ENCODE measurements at places on chromosomes 5 and 9.

GRCh38 chr5:132458651-132459030 is 31.9 kb downstream of the IRF1 start:
- DNase-seq: no peak

GRCh38 chr9:92138157-92138959 is 23.1 kb upstream of the SPTLC1 start:
- peak; percentile 65 for DNase-seq

GRCh38 chr5:132289097-132289496 is 5.1 kb upstream of the SLC22A4 start:
- DNase-seq: no peak

DNA sequence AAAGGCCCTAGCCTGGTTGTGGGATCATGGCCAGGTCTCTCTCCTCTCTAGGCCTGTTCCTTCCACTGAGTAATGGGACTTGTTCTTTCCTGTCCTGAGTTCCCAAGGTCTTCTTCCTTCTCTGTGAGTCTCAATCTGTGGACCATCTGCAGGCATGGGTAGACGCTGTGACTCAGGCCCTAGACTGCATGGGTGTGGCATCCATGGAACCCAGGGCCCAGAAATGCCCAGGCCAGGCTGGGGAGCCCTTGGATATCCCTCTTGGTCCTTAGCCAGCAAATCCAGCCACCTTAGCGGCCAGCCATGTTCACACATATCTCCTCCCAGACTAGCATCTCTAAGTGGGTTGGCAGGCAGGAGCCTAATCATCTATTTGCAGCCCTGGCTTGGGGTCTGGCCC is 2.3 kb upstream of the ACSL6 start:
- no peak for DNase-seq

DNA sequence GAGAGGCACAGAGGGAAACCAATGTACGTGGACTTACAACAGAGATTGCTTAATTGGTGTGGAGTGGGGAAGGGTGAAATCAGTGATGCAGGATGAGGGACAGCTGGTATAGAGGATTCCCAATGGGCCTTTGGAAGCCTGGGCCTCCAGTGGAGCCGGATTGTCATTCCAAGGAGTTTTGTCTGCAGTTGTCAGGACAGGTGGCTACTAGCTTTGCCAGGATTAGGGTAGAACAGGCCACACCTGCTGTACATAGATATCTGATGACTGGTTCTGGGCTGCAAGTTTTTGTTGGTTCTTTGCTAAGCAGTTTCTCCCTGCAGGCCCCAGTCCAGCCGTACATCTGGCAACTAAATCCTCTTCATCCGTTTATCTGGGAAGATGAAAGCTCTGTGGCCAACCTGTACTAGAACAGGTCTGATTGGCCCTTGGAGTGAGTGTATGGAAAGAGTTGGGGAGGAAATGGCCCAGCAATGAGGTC is 4.2 kb downstream of the SKP2 start:
- no peak for DNase-seq

DNA sequence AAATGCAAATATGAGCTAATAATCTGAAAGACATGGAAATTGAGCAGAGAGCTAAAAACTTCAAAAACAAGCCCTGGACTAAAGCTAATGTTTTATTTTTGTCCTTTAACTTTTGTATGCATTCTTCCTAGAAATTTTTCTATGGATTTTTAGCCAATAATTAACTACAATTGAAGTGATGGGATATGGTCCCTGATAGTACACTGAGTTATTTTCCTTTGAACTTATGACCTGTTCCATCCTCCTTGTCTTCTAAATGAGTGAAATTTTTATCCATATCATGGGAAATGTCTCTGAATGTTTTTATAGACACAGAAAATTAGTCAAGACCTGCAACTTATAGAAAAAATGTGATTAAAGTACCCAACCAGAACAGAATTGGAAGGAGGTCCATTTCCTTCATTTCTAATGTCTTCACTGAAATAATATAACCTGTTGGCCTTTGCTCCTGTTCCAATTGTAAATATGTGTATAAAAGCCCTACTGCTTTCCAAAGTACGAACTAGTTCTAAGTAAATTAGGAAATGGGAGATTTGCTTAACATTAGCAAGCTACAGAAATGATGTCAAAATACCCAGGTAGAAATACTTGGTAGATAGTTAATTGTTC is 11.3 kb upstream of the ERAP2 start:
- no peak for DNase-seq

DNA sequence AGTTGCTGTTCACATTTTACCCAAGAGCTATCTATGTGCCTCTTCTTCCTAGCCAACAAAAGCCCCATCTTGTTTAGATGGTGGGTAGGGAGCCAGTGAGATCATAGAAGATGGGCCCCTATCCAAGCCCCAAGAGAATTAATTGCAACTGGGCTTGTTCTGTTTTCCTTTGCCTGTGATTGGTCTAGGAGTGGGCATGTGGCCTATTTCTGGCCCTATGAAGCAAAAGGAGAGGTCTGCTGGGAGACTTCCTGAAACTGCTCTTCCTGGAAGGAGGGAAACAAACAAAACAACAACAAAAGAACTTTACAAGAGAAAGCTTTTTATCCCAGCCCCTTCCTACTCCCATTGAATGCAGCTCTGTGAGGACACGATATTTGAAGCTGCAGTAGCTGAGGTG is 32.5 kb upstream of the ALDOB start:
- no peak for DNase-seq

- DNase-seq: no peak
These were observed 98.9 kb downstream of the ACTL7B start for GRCh38 chr9:108756746-108757490.

- no peak for DNase-seq
These were observed 76.0 kb downstream of the ACTBL2 start for GRCh38 chr5:57406641-57407040.

DNA sequence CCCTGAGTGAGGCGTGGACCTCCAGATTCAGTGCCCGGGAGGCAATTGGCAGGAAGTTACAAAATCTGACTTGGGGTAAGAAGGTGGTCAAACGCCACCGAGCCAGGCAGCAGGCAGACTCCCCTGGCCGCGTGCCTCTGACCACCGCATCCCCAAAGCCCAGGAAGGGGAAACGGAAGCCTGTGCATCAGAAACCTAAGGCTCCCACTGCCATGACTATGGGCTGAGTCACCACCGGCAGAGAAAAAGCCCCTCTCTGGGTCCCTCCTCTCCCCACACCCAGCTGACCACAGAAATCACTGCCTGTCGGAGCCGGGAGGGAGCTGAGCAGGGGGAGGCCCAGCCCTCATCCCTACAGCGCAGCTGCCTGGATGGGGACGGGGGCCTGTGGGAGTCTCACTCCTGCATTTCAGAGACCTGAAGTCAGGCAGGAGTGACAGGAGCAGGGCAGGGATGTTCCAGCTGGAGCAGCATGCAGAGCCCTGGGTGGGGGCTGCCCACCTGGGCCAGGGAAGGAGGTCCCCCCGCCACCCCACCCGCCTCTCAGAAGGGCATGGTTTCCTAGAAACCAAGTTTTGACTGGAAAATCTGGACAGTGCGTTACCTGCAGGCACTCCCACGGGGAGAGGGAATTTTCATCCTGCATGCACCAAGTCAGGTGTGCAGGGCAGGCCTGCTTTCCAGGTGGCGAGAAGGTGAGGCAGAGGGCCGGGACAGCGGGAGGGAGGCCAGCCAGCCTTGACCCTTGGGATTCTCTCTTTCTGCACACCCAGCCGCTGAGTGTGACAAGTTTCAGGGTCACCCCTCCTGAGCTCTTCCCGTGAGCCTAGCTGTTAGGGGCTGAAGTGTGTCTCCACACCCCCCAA is 68.2 kb downstream of the LRSAM1 start:
- DNase-seq: no peak

DNA sequence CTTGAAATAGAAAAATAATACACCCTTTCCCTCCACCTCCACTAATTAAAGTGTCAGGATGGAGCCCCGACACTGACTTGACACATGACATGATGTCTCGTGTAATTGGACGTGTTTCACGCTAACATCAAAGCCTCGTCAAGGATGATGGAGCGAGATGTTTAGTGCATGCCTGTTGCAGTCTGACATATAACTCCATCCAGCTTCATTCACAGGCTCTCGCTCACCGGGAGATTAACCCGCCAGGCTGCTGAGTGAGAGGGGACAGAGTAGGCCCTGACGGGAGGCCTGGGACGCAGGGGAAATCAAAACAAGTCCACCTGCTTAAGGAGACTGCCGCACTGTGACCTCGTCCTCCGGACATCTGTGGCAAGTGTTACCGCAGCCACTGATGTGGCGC is 263.5 kb downstream of the SLIT3 start:
- DNase-seq: no peak

- no peak for DNase-seq
These were observed 27.0 kb upstream of the C7 start for GRCh38 chr5:40882291-40882690.

- no peak for DNase-seq
These were observed 23.2 kb upstream of the TERT start for GRCh38 chr5:1317921-1318565.

DNA sequence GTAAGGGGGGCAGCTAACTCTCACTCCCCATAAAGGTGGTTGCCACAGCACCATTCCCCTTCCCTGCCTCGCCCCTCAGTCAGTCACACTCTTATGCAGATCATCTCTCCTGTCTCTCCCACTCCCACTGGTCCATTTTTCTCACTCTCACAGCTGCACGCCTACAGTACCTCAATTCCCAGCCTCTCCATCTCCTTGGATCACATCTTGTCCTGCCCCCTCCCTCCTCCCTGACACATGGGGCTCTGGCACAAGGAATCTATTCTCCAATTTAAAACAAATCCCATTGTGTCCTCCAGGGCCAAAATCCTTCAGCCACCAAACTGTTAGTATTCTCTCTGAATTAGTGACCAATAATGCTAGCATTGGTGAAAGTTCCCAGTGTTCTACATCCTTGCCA is 114.4 kb downstream of the AUH start:
- DNase-seq: no peak

GRCh38 chr9:122695696-122696095 is 20.8 kb downstream of the OR1L3 start:
- DNase-seq: no peak

GRCh38 chr5:132254321-132254977 is 3.0 kb upstream of the PDLIM4 start:
- no peak for DNase-seq

DNA sequence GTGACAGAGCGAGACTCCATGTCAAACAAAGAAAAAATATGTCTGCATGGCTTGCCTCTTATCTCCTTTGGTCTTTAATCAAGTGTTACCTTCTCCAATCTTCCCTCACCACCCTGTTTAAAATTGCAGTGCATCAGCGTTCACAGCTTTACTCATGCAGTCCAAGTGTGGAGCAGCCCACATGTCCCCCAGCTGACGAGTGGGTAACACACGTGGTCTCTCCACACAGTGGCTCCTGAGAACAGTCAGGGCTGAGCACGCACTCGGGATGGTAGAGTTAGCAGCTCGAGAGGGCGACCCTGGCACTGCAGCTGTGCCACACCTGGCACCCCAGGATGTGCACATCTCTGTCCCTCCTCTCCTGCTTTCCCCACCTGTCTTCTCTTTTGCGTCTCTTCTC is 25.9 kb upstream of the CFAP157 start:
- no peak for DNase-seq

DNA sequence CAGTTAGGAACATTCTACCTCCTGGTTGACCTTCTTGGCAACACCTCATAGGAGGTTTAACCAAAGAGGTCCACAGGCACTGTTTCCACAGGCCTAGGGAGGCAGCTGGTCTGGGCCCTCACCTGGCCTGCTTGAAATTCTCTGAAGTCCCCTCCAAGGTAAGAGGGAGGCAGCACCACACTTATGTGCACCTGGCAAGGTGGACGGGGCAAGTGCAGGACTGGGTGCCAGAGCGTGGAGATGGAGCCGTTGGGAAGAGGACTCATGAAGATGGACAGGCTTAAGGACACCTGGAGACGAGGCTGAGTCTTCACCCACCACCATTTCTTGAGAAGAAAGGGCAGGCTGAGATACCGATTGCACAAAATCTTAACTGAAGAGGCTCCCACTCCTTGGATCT is 6.6 kb upstream of the BARHL1 start:
- no peak for DNase-seq

DNA sequence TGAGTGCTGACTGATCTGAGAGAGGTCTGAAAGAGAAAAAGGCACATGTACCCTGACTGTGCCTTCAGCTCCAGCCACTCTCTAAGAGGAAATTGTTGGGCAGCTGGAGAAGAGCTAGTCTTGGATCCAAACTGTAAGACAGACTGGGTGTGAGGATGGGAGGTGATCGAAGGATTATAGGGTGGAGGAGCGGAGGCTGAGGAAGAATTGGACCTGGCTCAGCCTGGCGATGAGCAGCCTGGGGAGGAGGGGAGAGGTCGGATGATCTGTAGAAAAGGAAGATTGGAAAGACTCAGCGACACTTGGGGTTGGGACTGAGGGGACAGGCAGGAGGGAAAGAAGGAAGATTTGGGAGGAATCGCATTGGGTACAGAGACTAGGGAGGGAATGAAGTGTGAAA is 98.6 kb upstream of the SLC25A48 start:
- no peak for DNase-seq

GRCh38 chr9:545480-545879 is 296.0 kb upstream of the DMRT1 start:
- DNase-seq: no peak

GRCh38 chr5:100855295-100855694 is 47.8 kb downstream of the ST8SIA4 start:
- no peak for DNase-seq

GRCh38 chr9:89473762-89474469 is 24.0 kb downstream of the SEMA4D start:
- DNase-seq: no peak

GRCh38 chr5:116035123-116035522 is 2.9 kb downstream of the ARL14EPL start:
- DNase-seq: no peak

- no peak for DNase-seq
These were observed 685.8 kb downstream of the MAT2B start for GRCh38 chr5:164191240-164191639.

GRCh38 chr9:18504707-18505106 is 30.8 kb downstream of the ADAMTSL1 start:
- DNase-seq: no peak

DNA sequence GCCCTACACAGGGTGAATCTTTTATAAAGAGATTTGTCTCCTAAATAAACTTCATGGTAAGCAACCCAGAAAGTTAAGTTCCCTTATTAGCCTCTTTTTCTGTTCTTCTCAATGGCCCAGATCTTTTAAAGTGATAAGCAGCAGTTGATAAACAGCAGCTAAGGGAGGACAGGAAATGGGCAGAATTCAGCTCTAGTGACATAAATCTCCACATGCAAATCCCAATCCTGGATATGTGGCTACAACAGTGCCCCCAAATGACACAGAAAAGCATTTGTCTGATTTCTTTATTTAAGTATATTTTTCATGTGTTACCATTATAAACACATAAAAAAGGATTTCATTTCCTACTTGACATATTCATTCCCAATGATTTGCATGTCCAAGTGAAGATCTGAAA is 199.0 kb downstream of the DTWD2 start:
- DNase-seq: no peak

GRCh38 chr5:95892784-95893354 is 68.8 kb downstream of the ELL2 start:
- no peak for DNase-seq

GRCh38 chr9:1434052-1434767 is 384.1 kb downstream of the DMRT2 start:
- DNase-seq: no peak

DNA sequence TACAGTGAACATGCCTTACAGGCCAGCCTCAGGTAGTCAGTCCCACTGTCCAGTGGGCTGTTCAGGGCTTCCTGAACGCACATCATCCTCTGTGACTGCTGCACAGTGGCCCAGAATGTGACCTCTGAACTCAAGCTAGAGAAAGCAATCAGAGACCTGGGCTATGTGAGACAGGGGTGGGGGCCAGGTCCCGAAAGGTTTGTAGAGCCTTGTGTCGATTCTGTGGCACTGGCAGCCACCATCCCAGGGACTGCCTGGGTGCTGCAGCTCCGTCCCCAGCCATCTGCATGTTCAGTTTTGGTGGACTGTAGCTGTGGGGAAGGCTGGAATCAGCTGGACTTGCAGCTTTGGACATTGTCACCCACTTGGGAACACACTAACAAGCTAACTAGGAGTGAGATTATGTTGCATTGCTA is 47.7 kb downstream of the MVB12B start:
- no peak for DNase-seq
